Stimulated activated CD4-positive, alpha-beta T cell treated with anti-CD3 and anti-CD28 coated beads, TNF-alpha, amount 100 ng/mL, for 48 hours (primary cell): ENCODE measurements at places on chromosomes 2 and 18.

- DNase-seq = no peak
Measured at GRCh38 chr2:119154076-119154475, 4.5 kb downstream of the C1QL2 start.

DNA sequence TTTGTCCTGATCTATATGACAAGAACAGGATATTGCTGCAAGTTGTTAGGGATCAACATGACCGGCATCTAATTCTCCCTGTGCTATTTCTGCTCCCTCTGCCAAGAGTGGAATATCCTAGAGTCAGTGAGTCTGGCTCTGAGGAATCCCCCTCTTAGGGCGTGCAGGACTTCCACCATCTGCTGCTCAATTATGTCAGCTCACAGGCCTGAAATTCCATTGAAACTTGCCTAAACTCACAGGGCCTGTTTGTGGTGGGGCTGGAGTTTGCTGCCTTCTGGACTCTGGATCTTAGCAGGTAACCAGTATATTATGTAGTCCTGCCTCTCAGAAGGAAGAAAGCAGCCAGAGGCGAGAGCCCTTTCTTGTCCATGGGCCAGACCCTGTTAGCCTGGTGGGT is 323.0 kb downstream of the TSN start:
- DNase-seq = no peak

DNA sequence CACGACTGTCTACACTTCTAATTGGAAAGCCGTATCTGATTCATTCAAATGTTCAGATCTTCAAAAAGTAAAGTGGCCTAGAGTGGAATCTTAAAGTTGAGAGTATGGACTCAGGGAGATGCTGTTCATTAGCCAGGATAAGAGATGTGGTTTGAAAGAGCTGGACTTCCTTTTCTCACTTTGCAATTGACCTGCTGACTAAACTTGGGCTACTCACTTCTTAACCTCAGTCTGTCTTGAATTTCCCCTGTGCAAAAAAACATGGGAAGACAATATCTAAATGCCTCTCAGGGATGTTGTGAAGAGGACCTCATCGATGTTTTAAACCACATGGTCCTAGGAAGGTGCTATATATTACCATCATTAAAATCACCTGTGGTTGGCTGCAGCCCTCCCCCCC is 64.1 kb downstream of the BCL2 start:
- DNase-seq = no peak

GRCh38 chr2:135311268-135311667 is 219.8 kb downstream of the ZRANB3 start:
- DNase-seq = no peak

- DNase-seq = no peak
Measured at GRCh38 chr2:166404831-166405568, 29.3 kb upstream of the SCN9A start.

GRCh38 chr2:149687052-149687427 is 99.5 kb upstream of the MMADHC start:
- DNase-seq = no peak

DNA sequence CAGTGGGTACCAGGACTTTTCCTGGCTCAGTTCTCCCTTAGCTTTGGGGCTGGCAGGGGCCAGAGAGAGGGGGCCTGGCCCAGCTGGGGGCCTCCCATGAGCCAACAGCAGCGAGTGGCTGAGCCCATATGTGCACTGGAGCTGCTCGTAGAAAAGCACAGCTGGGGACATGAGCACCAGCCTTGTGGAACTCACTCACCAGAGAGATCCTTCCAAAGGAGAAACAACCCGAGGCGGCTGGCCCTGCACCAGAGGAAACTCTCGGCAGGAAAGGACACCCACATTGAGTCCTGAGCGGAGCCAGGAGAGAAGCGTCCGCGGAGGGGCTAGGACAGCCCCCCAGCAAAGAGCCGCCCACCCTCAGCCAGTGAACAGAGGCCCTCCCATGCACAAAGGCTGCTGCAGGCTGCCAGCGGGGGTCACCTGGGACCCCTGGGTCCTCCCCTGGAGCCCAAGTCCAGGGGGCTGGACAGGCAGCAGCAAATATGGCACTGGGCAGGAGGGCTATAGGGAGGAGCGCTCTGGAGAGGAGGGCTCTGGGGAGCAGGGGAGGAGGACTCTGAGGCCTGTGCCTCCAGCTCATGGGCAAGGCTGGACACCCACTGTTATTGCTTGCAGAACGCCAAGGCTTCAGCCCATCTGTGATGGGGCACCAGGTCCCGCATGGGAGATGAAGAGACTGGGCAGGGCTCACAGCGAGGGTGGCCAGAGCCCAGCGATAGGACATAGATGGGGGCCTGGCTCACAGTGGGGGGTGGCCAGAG is 42.1 kb upstream of the SNED1 start:
- DNase-seq = no peak
